ENCODE measurements at places on chromosomes 16 and 17. TPM values are rescaled to one million over a fixed set of nuclear protein-coding genes. Genes with fewer than 3 reads are reported as not detected.

The C16orf46 gene
- total RNA-seq, result 1.1 TPM

The NHLRC4 gene
- 0.15 TPM for total RNA-seq

The KRTAP1-5 gene
- total RNA-seq, result not detected

The ASGR1 gene
- total RNA-seq, result 1.4 TPM

The PDILT gene
- not detected for total RNA-seq

The DOC2A gene
- 1.7 TPM for total RNA-seq

The MPO gene
- total RNA-seq, result not detected

The KCNG4 gene
- not detected for total RNA-seq

The ABCA6 gene
- total RNA-seq, result not detected

The SSTR5 gene
- total RNA-seq, result 0.49 TPM

The CSH2 gene
- not detected for total RNA-seq

The CYBA gene
- total RNA-seq, result 281 TPM

The TBC1D3I gene
- total RNA-seq, result 0.28 TPM

The ABCC6 gene
- 1.1 TPM for total RNA-seq

The ELMO3 gene
- total RNA-seq, result 1.5 TPM

The QPRT gene
- 0.56 TPM for total RNA-seq

The COX6A2 gene
- total RNA-seq, result not detected

The CA5A gene
- not detected for total RNA-seq

The KRTAP1-1 gene
- total RNA-seq, result not detected

The GP1BA gene
- not detected for total RNA-seq

The CTRB1 gene
- not detected for total RNA-seq

The C16orf96 gene
- total RNA-seq, result 0.03 TPM

The CPHXL2 gene
- not detected for total RNA-seq

The MILR1 gene
- total RNA-seq, result 1.9 TPM

The PRKCB gene
- total RNA-seq, result 0.25 TPM

The CFDP1 gene
- total RNA-seq, result 66.4 TPM

The TNFSF12 gene
- 9.8 TPM for total RNA-seq

The SRSF1 gene
- total RNA-seq, result 251 TPM

The BCAR1 gene
- total RNA-seq, result 108 TPM

The KRTAP4-5 gene
- not detected for total RNA-seq

Measured in A549 treated with GW870086 at 1 μM for 4 hours (cell line).